ENCODE measurements at places on chromosomes 4 and X.

GRCh38 chrX:138026211-138026610 is 460.3 kb downstream of the ZIC3 start:
- DNase-seq, result no peak

DNA sequence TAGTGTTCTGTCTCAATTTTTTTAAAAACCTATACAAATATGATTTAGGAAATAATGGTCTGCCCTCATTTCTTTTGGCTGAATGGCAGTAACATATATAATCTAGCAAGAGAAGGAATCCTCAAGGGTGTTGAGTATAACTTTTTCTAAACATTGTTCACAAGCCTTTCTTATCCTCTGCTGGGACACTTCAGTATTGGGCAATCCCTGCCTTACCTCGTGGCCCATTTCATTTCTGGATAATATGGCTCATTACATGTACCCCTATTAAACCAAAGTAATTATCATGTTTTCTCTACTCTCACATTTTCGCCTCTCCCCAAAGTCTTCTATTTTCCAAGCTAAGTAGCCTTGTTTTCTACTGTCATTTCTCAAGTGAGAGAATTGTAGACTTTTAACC is 110.8 kb upstream of the STIM2 start:
- DNase-seq, result no peak

DNA sequence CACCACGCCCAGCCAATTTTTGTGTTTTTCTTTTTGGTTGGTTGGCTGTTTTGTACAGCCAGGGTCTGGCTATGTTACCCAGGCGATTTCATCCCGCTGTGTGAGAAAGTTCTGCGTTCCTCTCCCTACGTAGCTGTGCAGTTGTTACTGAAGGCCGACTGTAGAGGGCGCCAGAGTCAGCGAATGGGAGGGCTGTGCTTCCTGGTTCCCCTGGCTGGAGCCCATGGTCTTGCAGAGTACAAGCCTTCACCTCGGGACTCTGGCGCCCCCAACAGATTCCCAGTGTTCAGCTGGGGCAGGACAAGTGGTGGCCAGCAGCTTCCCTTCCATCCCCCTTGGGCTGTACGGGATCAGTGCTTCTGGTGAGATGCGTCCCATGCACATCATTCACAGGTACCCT is 5.6 kb upstream of the CT45A1 start:
- peak; percentile 20 for DNase-seq

GRCh38 chrX:55326985-55327384 is 62.3 kb upstream of the PAGE3 start:
- DNase-seq, result no peak

- DNase-seq, result no peak
These were observed 25.6 kb upstream of the SORBS2 start for GRCh38 chr4:185837415-185838103.

DNA sequence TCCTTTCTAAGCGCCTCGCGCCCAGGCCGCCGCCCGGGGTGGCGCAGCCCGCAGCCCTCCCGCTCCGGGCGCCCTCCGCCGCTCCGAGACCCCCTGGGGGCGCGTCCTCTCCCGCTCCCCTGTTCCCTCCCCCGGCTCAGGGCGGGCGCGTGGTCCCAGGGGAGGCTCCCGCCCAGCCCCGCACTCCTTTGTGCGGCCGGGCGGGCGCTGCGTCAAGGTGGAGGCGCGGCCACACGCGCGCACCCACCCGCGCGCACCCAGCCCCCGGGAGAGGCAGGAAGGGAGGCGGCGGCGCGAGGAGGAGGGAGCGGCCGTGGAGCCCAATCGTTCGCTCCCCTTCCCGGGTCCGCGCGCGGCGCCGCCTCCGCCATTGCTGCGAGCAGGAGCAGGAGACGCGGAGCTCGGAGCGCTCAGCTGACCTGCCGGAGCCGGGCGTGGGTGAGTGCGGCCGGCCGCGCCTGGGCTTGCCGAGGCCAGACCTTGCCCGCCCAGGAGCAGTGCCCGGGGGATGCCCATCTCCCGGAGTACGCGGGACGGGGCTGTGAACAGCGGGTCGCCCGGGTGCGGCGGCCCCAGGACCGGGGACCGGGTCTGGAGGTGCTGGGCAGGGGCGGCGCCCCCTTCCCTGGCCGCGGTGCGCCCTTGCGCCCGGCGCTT is at the start of gene NSG1:
Gene NSG1 (plus strand): TSS at position 367 of the 657 bp plus-strand sequence. CDS start 528 bp downstream, outside the sequence.
- DNase-seq, result peak; percentile 73

DNA sequence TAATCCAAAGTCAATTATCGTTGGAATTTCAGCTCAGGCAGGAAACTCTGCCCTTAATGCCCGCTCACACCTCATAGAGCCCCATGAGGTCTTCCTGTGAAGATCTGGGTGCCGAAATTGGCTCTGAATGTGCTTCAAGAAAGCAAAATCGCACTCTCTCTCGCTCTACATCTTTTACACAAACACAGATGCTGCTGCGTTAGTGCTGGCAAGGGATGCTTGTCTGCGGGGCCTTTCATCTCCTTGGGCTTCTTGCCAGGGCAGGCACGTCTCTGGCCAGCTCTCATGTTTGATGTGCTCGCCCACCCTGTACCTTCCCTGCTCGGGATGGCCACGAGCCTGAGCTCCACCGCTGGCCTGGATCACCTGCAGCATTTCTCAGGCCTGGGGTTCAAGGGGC is 66.5 kb downstream of the CLCN4 start:
- no peak for DNase-seq

- no peak for DNase-seq
These were observed 503.9 kb downstream of the PDHA2 start for GRCh38 chr4:96343836-96344235.

GRCh38 chr4:97987019-97987648 is 156.1 kb downstream of the STPG2 start:
- peak; percentile 8 for DNase-seq

- DNase-seq, result no peak
These were observed 52.3 kb upstream of the LSM6 start for GRCh38 chr4:146123231-146123630.

GRCh38 chr4:88724406-88724805 is 26.8 kb upstream of the NAP1L5 start:
- DNase-seq, result no peak

GRCh38 chrX:65688403-65688871 is 21.0 kb downstream of the MSN start:
- DNase-seq, result no peak

GRCh38 chr4:167956676-167957075 is 135.7 kb upstream of the ANXA10 start:
- DNase-seq, result no peak

DNA sequence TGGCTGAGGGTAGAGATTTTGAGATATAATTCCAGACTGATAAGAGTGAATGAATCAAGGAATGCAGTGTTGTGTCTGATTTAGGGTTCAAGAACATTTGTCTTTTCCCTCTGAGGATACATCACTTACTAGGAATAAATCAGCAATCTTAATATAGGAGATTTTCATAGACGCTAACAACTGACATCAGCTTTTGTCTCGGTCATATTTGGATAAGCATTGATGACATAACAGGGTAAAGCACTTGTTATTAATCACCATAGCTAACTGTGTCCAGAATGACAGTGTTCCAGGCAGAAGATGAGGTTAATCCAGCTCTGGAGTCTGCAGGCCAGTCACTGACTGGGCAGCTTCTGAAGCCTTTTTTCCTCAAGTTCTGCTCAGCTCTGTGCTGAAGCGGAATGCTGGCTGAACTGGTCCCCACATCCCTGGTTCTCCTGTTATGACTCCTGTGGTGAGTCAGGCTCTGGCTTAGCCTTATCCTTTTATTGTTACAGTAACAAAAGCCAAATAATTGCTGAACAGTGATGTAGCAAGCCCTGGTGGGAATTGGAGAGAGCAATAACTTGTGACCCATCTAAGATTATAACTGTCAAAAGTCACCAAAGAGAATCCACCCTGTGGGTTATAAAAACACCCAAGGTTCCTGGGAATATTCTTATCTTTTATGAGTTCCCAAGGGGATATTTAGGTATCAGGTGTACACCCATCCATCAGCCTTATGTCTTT is 41.8 kb downstream of the FNIP2 start:
- peak; percentile 17 for DNase-seq

DNA sequence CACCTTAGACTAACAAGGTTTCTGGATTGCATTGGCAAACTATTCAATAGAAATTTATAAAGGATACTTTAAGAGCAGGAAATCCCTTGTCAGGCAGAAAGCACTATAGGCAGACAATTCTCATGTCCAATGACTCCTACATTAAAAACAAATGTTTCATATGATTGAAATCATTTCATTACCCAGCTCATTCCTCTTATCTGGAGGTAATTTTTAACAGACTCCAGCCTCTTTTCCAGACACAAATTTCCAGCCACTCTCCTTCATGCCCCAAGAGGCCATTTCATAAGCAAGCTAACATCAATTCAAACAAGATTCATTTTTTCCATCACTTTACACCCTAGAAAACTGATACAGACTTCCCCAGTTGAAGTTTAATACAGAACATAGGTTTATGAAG is 495.1 kb upstream of the FRG1 start:
- DNase-seq, result no peak

DNA sequence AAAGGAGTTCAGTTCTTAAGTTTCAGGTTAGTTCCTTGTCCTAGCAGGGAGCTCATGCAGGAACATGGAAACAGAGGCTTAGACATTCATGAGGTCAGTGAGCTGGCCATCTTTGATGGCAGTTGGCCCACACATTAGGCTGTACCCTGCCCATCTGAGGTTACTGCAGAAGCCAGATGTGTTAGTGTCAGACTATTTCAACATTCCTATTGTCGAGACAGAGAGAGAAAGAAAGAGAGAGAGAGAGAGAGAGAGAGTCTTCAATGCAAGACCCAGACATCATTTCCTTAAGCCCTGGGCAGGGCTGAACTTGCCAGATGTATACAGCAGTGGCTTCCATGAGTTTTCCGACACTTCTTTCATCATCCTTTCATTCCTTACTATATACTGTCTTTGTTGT is 91.3 kb downstream of the PPP1R2C start:
- no peak for DNase-seq

GRCh38 chr4:3263053-3263875 is 14.3 kb downstream of the MSANTD1 start:
- peak; percentile 1 for DNase-seq

GRCh38 chrX:19810802-19811201 is 76.6 kb downstream of the SH3KBP1 start:
- DNase-seq, result no peak

- DNase-seq, result no peak
These were observed 200.2 kb upstream of the UGT8 start for GRCh38 chr4:114398410-114398809.

- no peak for DNase-seq
These were observed 177.6 kb downstream of the NWD2 start for GRCh38 chr4:37422102-37422501.

DNA sequence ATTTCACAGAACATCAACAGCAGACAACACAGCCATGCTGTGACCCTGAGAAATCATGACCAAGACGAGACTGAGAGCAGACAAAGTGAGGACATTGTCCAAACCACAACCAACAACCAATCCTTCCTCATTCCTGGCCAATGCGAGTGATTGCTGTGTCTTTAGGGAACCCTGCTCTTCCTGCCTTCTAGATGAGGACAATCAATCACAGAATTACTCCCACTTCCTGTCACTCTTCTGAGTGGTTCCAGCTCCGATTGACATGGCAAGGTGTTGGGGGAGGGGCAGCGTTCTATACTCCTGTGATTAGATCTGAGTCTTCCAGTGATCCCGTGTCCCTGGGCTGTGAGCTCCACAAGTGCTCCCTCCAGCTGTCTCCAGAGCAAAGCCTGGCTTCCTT is 227.8 kb downstream of the STIM2 start:
- DNase-seq, result no peak

GRCh38 chr4:81427344-81427821 is 44.3 kb downstream of the RASGEF1B start:
- DNase-seq, result peak; percentile 52

DNA sequence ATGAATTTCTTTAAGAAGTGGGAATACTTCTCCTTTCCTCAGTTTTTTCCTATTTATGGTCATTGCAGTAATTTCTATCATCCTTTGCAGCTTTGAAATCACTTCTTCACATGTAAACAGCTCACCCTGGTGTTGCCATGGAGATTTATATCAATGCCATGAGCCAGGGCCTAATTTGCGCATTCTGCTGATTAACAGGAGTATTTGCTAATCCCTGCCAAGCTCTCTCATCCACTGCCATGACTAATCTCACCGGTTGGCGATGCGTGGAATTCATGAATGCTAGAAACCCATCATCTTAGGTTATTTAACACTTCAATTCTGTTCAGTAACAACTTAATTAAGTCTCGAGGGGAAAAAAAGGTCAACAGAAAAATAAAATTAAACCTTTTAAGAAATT is 11.8 kb upstream of the FGF13 start:
- no peak for DNase-seq

DNA sequence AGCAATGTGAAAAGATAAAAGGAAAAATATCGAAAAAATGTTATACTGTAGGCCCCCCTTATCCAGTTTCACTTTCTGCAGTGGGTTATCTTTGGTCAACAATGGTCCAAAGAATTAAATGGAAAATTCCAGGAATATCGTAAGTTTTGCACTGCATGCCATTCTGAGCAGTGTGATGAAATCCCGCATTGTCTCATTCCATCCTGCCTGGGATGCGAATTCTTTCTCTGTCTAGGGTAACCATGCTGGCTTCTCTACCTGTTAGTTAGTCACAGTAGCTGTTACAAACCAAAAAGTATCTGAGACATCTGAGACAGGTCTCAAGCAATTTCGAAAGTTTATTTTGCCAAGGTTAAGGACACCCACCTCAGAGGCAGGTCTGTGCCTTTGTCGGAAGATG is 170.3 kb downstream of the COX18 start:
- DNase-seq, result no peak

DNA sequence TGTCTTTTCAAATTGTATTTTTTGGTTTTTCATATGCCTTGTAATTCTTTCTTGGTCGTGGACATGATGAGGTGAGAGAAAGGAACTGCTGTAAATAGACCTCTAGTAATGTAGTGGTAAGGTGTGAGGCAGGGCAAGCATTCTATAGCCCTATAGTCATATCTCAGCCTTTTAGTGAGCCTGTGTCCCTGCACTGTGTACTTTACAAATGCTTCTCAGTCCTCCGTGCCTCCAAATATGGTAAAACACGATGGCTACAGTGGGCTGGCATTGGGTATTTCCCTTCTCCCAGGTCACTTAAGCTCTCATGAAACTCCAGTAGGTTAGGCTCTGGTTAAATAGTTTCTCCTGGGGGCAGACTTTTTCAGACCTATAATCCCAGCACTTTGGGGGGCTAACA is 57.9 kb upstream of the PLS3 start:
- DNase-seq, result no peak

DNA sequence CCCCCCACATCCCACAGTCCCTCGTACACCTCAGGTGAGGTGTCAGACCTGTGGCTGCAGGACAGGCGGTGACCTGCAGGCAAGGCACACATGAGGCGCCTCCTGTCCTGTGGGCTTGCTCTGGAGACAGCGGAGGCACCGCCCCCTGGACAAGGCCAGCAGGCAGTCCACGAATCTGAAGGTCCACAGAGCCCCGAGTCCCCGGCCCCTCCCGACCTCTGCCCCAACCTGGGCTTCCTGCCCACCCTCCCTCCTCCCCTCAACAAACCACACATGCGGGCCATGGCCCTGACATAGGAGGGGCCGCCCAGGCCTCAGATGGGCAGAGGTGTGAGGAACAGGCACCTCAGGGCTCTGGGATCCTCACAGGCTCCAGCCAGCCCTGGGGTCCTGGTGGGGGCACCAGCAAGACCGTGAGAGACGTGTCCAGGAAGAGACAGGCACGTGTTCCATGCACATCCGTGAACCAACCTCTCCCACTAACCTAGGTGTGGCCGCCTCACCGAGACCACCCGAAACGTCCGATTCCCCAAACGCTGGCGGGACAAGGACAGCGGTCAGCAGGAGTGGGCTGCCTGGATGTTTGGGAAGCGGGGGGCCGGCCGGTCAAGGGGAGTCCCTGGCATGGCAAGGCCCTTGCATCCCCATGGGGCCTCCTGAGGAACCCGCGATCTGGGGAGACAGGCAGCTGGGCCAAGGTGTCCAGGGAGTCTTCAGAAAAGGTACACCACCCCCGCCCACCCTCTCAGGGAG is 25.8 kb downstream of the CTBP1 start:
- DNase-seq, result no peak

- DNase-seq, result no peak
These were observed 28.2 kb upstream of the TCEAL4 start for GRCh38 chrX:103556963-103557612.
